Kidney tubule cell (primary cell): ENCODE measurements at places on chromosomes 2 and 18.

GRCh38 chr2:104158191-104158590 lies 695.7 kb upstream of the POU3F3 start:
- no peak for DNase-seq

- no peak for DNase-seq
Observed at GRCh38 chr18:57077786-57078552, 68.9 kb upstream of the BOD1L2 start.

GRCh38 chr2:207711750-207712530 lies 500 bp downstream of the CCNYL1 start:
- peak; percentile 59 for DNase-seq

GRCh38 chr2:225694664-225695063 lies 295.2 kb downstream of the NYAP2 start:
- no peak for DNase-seq

DNA sequence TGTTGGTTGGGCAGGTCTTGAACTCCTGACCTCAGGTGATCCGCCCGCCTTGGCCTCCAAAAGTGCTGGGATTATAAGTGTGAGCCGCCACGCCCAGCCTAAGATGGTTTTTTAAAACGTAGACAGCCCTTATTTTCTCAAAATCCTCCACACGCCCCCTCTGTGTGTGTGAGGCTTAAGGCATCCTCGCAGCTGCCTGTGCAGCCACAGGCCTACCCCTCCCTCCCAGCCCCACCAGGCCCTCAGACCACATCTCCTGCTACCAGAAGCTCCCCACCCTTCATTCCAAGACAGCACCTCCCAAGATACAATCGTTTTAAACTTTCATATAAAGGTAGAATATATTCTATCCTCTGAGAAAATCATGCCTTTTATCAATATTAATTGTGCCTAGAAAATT lies 4.8 kb downstream of the ANO7 start:
- no peak for DNase-seq

DNA sequence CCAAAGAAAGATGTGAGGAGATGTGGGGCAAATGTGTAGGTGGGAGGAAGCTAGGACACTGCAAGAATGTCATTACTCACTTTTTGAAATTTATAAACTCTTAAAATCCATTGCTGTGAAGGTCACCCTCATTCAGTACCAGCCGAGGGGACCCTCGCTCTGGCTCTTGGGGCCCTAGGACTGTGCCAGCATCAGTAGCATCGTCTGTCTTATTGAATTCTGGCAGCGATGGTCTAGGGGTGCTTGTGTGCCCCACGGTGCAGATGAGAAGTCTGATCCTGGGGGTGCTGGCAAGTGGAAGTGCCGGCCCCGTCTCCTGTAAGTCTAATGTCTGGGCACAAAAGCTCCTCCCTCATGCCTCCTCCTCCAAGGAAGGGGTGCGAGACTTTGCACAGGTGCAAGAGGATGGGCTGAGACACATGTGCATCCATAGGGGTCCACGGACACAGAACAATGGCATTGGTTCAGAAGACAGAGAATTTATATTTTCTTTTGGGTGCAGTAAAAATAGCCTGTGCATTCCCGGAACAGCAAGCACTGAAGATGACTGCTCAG lies 266.7 kb upstream of the HDAC4 start:
- no peak for DNase-seq

DNA sequence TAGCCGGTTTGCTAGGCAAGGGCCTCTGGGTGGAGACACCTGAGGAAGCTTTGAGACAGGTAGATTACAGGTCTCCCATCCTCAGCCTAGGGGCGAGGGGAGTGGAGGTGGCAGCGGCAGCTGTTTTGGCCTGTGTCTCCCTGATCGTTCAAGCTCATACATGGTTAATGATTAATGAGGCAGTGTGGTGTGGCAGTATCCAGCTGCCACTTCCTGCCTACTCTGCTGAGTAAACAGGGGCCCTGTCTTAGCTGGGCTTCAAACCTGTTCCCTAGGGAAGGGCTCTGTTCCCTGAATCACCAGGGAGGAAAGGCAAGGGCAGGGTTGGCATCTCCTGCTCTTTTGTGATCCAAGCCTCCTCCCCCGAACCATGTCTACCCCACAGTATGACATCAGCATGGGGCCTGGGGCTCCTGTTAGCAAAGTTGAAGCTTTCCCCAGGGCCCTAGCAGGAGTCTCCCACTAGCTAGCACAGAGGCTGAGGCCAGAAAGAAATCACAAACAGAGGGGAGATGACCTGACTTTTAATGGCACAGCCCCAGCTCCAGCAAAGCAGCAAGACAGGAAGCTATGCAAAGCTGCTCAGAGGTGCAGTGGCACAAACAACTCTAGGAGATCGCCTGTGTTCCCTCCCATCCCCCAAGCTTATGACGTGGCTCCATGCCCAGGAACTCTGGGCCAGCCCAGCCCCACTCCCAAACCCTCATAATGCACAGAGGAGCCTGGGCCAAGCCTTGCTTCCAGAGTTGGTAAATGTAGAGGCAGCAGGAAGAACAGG lies 3.7 kb upstream of the TUBA4B start:
- peak; percentile 98 for DNase-seq

GRCh38 chr2:140895378-140895777 lies 1235.4 kb downstream of the LRP1B start:
- DNase-seq: no peak

GRCh38 chr2:120551522-120551921 lies 184.1 kb upstream of the GLI2 start:
- no peak for DNase-seq

DNA sequence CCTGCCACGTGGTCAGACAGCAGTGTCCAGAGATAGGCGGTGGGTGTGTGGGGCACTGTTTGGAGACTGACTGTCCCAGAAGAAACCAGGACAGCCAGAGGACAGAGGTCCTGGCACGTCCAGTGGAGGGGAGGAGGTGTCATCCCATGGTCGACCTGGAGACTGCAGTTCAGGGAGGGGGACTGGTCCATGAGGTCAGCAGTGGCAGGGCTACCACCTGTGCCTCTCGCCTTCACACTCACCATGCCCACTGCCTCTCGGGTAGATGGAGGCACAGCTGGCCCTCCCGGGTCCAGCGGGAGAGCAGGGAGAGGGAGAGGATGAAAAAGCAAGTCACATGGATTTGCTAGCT lies 53.9 kb downstream of the INHBB start:
- no peak for DNase-seq

GRCh38 chr18:61209801-61210200 lies 123.4 kb upstream of the CDH20 start:
- no peak for DNase-seq

GRCh38 chr2:200171731-200172482 lies 134.6 kb upstream of the SPATS2L start:
- DNase-seq: peak; percentile 82

GRCh38 chr2:21748501-21748900 lies 624.7 kb downstream of the TDRD15 start:
- DNase-seq: no peak

- no peak for DNase-seq
Observed at GRCh38 chr2:241762933-241763369, 13.7 kb upstream of the GAL3ST2 start.

- DNase-seq: peak; percentile 65
Observed at GRCh38 chr18:50006470-50007046, 188.4 kb downstream of the MYO5B start.

DNA sequence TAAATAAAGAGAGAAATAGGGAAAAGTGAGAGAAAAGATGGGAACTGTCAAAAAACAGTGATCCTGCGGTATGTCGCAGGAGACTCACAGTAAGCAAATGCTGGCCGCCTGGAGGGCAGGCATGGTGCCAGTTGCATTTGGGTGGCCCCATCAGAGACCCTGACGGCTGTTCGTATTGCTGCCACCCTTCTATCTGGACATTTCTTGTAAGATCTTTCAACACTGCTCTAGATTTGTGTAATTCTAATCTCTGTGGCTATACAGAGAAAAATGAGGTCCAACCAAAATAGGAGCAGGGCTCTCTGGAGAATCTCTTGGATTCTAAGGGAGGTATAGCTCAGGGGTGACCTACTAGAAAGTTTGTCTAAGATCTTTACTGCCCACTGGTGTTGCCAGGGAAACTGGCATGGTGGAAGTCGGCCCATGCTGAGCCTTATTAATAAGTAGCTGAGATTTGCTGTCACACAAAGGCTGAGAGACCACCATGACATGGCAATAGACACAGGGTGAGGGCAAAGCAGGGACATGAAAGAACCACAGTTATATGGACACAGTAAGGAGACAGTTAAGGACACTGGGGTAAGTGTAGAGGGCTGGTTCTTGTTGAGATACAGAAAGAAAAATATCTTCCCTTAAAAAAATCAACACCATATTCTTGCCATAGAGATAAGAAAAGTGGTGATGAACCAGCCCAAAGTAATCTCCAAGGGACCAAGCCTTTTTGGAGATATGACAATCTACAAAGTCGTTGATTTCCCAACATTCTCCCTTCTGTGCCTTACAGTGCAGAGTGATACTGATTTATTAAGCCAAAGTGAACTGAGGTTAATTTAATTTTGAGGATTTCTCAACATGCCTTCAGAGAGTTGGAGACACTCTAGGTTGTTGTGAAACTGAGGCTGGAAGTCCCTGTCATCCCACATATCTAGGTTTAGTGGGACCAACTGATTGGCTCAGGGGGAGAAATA lies 26.4 kb upstream of the FZD7 start:
- DNase-seq: no peak

DNA sequence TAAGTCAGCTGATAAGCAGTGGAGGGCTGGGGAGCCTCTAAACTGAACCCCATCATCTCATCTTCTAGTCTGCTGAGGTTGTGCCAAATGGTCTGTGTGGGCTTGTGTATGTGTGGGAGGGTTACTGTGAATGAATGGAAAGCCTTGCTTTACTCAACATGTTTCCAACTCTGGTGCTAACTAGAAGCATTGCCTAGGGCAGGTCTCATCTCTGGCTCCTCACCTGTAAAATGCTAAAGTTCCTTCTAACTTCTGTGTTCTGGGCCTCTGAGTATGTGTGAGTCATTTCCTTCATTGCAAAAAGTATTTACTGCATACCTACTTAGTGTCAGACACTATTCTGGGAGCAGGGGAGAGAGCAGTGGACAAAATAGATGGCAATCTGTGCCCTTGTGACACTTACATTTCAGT lies 1.3 kb downstream of the LIPG start:
- peak; percentile 81 for DNase-seq

DNA sequence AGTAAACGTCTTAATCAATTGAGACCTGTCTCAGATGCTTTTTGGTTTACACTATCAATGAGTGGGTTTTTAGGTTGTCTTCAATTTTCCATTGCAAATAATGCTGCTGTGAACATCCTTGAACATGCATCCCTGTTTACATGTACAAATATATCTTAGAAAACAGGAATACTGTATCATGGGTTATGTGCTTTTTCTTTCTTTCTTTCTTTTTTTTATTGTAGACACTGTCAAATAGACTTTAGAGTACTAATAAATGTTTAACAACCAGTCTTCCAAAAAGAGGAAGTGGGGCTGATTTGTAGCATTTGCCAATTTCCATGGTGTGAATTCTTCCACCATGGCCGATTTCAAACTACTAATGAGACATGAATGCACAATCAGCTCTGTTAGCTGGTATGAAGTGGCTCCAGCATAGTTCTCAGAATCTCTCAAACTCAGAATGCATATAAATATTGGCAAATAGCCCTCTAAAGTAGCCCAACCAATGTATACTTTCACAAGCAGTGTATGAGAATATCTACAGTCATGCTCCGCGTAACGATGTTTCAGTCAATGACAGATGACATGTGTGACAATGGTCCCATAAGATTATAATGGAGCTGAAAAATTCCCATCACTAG lies 50.3 kb upstream of the B3GNT2 start:
- DNase-seq: no peak

GRCh38 chr2:187003038-187003554 lies 154.1 kb upstream of the ZSWIM2 start:
- DNase-seq: peak; percentile 51

GRCh38 chr18:10289951-10290637 lies 164.3 kb upstream of the APCDD1 start:
- no peak for DNase-seq

GRCh38 chr2:13638181-13638580 lies 921.4 kb downstream of the TRIB2 start:
- DNase-seq: peak; percentile 44

- no peak for DNase-seq
Observed at GRCh38 chr2:86411396-86411795, 29.8 kb upstream of the KDM3A start.

- DNase-seq: no peak
Observed at GRCh38 chr2:241179899-241180298, 8.6 kb upstream of the ANO7 start.

DNA sequence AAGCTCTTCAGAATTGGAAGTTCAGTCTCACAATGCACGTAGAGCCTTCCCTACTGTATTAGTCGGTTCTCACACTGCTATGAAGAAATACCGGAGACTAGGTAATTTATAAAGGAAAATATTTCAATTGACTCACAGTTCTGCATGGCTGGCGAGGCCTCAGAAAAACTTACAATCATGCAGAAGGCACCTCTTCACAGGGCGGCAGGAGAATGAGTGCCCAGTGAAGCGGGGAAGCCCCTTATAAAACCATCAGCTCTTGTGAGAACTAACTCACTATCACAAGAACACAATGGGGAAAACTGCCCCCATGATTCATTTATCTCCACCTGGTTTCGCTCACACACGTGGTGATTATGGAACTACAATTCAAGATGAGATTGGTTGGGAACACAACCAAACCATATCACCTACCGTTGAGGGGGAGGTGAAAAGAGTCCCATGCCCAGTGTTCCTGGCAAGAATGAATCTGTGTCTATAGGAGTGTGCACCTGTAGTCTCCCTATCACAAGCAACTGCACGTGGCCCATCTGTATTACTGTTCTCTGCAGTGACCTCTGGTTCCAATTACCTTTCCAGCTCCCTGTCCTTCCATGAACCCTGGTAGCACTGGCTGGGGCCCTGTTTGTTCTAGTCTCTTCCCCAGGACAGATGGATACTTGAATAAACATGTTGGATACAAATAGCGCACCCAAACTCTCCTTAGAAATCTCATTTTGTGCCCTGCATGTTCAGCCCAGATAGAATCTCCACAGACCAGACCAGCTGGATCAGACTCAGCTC lies 44.4 kb upstream of the ATL2 start:
- DNase-seq: peak; percentile 97

- DNase-seq: no peak
Observed at GRCh38 chr2:35821675-35822074, 533.9 kb upstream of the CRIM1 start.

GRCh38 chr18:22613788-22614187 lies 196.1 kb upstream of the CTAGE1 start:
- DNase-seq: no peak

- DNase-seq: no peak
Observed at GRCh38 chr2:38261569-38262068, 115.5 kb downstream of the ATL2 start.

- DNase-seq: peak; percentile 18
Observed at GRCh38 chr2:222884805-222885424, 24.1 kb downstream of the ACSL3 start.

DNA sequence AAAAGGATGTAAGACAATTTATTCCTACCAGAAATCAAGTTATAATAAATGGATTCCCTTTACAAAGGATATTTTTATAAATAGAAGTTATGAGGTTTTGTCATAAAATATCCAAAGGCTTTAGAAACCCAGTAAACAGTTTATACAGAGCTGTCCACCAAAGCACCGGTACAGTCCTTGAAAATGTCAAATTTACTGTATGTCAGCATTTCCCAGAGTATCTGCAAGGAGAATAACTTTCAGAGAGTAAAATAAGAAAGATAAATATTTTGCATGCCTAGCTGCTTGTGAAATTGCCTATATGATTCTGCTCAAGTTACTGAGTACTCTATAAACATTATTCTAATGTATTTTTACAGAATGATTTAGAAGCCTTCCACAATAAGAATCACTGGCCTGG lies 923.3 kb upstream of the DDX18 start:
- no peak for DNase-seq

GRCh38 chr2:46275995-46276394 lies 21.2 kb upstream of the EPAS1 start:
- no peak for DNase-seq

- DNase-seq: no peak
Observed at GRCh38 chr2:6309415-6310255, 556.1 kb downstream of the CMPK2 start.
